ENCODE measurements at places on chromosomes 6 and 20.
A peak's percentile ranks its signal among the peaks of the same experiment; 100 is the strongest.

DNA sequence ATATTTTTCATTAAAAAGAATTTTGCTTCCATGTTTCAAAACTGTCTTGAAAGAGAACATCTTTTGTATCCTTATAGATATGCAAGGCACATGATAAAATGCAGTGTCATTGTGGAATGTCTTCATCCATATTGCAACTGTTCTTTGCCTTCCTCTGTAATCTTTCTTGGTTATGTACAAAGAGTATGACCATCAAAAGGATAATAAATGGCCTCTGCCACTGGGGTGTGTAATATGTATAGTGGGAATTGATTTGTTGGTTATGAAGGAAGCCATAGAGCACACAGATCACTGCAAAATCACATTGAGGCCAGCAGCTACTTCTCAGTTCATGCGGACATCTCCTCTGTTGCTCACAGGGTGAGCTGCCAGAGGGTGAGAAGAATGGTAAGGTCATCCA lies 703.5 kb downstream of the TFAP2A start:
- no peak for DNase-seq

DNA sequence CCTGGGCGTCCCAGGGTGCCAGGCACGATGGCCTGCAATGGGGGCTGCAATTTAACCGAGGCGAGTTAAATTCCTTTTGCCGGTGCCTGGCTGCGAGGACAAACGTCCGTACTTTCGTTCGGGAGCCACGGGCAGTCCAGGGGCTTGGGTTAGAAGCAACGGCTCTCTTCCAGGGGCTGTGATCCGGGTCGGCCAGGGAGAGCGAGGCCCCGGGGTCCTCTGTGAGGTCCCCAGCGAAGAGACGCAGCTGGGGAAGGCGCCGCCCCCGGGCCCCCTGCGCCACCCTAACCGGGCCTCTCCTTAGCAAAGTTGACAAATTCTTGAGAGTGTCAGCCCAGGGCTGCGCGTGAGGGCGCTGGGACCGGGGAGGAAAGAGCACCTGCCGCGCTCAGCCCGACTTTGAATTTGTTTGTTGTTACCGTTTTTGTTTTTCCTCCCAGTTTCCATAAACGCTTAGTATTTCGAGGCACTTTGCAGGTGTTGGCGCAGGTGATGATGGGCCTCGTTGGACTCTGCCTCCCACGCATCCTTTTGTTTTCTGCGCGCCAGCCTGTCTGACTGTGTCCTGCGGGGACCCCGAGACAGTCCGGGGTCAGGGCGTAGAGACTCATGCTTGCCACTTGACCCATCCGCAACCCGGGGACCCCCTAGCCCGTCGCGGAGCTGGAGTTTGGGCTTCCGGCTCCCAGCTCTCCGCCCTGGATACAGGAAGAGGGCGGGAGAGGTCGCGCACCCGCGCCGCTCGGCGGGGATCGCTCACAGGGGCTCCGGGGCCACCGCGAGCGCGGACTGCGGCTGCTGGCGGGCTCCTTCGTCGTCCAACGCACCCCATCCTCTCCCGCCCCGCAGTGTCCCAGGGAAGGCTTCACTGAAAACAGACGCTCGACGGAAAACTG lies 5.8 kb downstream of the OLIG3 start:
- DNase-seq, result no peak

DNA sequence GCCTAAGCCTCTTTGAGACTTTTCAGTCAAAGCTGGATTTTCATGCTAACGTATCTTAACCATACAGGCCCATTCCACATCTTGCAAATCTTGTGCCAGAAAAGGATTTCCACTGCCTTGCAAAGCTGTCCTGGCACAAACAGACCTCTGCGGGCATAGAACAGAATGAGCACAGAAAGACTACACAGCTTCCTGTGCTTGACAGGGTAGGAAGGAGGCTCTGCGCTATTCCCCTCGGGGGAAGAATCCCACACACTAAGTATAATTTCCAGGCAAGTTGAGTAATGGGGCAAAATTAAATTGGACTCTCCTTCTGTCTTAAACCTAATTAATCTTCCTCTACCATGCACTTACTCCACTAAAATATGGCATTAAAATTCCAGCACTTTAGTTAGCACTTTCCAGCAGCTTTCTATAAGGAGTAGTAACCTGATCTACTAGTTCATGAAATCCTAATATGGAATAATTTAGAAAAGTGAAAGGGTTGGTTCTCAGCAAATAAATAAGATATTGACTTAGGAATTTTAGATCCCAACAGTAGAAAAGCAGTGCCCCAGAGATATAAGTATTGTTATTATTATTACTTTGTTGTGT lies 532.1 kb upstream of the JAG1 start:
- DNase-seq, result peak; percentile 31

DNA sequence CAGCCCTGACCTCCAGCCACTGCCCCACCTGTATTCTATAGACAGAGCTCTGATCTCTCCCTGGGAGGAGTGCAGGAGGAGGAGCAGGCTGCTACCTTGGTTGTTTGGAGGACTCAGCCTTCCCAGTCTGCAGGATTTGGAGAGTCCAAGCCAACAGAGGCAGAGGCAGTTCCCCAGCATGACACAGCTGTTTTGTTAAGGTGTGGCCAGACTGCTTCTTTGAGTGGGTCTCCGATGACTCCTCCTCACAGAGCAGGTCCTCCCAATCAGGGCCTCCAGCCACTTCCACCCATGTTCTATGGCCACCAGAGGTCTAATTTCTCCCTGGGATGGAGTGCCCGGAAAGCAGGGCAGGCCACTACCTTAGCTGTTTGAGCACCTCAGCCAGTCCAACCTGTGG lies 203.5 kb downstream of the HACE1 start:
- DNase-seq, result no peak

GRCh38 chr6:131136021-131136786 lies 937 bp downstream of the AKAP7 start:
- DNase-seq, result peak; percentile 40

- no peak for DNase-seq
Measured at GRCh38 chr6:169008641-169009257, 244.9 kb downstream of the THBS2 start.

DNA sequence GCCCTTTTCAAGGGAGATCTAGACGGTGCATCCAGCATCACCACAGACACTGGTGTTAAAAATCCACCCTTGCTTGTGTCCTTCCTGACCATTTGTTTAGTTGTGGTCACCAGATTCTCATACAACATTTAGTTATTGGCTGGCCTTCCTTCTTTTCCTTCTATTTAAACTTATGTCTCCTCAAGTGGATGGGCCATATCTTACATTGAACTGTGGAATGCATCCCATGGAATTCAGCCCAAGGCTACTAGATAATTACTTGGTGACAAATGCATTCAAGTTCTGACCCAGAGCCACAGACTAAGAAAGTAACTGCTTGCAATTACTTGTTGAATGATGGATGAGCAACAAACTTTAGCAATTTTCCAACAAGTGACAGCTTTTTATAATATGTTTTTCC lies 198.9 kb upstream of the SSTR4 start:
- DNase-seq, result peak; percentile 82

GRCh38 chr6:3482869-3483268 lies 26.0 kb upstream of the SLC22A23 start:
- no peak for DNase-seq

DNA sequence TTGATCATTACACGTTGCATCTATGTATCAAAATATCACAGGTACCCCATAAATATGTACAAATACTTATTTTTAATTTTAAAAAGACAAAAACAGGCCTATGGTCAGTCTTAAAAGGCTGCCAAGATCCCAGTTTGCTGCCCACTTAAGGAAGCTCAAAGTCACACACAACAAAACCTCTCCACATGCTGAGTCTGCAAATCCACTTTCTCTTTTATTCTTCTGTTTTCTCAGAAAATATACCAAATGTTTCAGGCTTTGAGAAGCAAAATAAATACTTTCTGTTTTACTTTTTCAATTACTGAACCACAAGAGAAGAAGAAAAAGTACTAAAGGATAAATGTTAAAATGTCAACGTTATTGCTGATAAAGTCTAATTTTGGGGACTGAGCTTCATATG lies 107.8 kb upstream of the MANEA start:
- no peak for DNase-seq

DNA sequence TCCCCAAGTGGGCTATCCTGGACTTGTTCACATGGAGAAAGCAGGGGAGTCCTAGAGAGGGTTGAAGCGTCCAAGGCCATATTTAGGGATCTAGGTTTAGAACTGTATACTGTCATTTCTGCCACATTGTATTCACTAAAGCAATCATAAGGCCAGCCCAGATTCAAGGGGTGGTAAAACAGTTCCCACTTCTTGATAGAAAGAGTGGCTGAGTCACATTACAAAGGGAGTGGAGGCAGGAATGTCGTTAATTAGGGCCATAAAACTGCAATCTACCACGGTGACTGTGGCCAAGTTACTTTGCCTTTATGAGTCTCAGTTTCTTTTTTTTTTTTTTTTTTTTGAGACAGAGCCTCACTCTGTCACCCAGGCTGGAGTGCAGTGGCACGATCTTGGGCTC lies 7.4 kb upstream of the UBR2 start:
- no peak for DNase-seq

DNA sequence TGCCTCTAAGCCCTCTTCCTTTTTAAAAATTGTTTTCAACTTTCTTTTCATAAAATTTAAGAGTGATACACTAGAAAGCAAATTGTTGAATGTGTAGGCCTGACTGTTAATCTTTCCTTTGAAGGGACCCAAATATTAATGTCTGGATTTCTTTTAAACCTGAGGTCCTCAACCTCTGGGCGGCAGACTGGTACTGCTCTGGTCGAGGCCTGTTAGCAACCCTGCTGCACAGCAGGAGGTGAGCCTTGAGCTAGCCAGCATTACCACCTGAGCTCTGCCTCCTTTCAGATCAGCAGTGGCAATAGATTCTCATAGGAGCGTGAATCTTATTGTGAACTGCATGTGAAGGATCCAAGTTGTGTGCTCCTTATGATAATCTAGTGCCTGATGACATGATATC lies 191.2 kb downstream of the MANEA start:
- DNase-seq, result no peak

DNA sequence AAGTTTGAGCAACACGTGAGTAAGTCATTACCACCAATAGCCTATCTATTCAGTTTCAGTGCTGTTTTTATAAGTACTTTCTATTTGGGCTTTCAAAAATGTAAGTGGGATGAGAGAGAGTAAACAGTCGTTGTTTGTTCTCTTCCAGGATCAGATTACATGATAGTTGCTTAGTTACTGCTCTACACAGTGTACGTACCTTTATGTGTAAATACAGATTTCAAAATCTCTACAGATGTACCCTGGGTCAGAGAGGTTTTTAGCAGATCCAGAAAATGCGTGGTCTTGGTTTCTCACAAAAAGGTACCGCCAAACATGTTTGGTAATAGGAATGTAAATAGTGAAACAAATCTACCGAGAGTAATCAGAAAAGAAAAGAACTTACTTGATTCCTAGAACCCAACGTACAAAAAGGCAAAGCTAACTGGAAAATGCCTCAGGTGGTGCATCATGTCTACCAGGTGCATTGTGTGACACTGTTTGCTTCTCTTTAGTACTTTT lies 421.1 kb downstream of the BCKDHB start:
- no peak for DNase-seq

GRCh38 chr20:40234593-40234992 lies 454.4 kb downstream of the MAFB start:
- no peak for DNase-seq

DNA sequence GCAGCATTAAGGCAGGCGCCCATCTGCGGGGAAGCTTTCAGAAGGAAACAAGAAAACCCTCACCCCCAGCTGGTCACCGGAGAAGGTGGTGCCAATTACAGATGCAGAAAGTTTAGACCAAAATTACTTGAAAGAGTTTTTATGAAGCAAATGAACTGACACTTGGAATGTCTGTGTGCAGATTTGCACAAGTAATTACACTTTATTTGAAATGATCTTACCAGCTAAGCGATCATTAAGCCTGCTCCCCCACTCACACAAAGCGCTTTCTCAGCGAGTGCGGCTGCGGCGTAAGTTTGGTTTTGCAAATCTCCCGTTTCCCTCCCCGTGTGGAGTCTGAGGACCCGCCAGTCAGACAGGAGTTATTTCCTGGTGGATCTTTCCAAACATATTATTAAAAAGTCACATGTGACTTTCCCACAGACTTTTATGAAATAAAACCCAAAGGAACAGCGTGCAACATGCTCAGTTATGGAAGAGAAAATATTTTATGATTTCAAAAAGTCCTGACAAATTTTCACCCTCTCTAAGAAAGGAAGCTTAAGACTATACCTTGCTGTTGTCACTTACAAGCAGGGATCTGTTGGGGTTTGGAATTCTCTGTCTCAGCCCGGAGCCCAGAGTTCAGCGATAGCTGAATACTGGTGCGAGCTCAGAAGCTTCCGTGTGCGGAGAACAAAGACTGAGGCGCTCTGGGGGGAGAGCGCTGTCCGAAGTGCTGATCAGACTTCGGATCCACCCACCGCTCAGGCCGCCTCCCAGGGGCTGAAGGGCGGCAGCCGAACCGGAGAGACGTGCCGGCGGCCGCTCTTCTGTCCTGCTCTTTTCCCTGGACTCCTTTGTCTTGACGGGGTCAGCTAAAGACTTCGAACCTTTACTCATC lies 2.7 kb upstream of the MYT1 start:
- DNase-seq, result peak; percentile 46

DNA sequence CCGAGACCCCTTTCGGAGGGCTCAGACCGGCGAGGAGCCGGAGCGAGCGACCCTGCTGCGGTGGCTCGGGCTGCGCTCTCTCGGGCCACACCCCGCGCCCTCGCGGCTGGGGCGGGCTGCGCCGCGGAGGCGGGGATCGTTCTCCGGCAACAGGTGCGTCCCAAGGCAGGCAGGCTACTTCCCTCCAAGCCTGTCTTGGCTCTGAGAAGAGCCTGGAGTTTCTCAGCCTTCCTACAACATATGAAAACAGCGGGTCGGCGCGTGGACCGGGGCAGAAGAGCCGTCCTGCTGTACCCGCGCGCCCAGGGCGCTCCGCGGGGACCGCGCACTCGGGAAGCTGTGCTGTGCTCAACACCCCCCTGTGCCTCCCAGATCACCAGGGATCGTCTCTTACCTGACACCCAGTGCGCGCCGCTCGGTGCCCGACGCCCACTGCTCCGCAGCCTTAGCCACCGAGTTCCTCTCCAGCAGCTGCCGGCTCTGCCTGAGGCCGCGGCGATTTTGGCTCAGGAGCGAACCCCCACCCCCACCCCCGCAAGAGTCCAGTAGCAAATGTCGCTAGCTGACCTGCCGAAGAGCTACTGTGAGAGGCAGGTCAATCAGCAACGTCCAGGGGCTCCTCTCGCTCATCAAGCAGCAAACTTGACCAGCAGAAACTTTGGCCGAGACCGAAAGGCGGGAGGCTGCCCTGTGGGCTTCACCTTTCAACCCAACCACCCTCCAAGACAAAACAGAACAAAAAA lies 3.7 kb upstream of the OLIG3 start:
- DNase-seq, result no peak

DNA sequence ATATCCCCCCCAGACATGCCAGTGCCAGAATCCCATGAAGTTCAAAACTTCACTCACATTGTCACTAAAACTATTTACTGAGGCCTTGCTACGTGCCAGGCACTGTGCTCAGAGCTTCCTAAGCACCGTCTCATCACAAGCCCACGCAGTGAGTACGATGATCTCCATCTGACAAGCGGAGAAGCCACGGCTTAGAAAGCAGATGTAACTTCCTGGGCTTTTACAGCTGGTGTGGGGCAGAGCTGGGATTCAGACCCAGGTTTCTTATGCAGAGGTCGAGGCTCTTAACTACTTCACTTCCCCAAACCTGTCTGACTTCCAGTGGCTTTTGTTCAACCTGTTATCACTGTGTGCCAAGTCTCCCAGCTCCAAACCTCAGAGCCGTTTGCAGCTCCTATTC lies 8.3 kb downstream of the MDGA1 start:
- DNase-seq, result no peak

GRCh38 chr20:10519361-10520046 lies 84.4 kb downstream of the SLX4IP start:
- peak; percentile 53 for DNase-seq

All from fibroblast of skin of scalp (primary cell).